ENCODE measurements at places on chromosomes 5 and 9. TPM values are rescaled to one million over a fixed set of nuclear protein-coding genes. Genes with fewer than 3 reads are reported as not detected.

The SLC6A3 gene
- total RNA-seq: not detected

The OR1L6 gene
- not detected for total RNA-seq

The SARDH gene
- 16.9 TPM for total RNA-seq

DNA sequence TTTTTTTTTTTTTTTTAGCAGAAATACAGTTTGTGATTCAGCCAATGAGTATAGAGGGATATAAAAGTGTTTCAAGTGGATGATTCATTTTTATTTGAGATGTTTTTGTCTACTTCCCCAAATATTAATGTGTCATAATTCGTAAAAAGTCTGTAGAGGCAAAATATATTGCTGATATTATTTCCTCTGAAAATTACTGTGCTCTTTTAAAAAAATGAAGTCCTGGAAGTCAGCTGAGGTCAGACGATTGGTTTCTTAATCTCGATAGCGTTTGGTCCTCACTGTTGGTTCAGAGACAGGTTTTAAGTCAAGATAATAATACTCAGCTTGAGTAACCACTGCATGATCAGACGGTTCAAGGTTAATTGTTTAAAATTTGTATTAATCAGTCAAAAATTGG, 19.5 kb downstream of the IL9 start:
- no peak for DNase-seq

DNA sequence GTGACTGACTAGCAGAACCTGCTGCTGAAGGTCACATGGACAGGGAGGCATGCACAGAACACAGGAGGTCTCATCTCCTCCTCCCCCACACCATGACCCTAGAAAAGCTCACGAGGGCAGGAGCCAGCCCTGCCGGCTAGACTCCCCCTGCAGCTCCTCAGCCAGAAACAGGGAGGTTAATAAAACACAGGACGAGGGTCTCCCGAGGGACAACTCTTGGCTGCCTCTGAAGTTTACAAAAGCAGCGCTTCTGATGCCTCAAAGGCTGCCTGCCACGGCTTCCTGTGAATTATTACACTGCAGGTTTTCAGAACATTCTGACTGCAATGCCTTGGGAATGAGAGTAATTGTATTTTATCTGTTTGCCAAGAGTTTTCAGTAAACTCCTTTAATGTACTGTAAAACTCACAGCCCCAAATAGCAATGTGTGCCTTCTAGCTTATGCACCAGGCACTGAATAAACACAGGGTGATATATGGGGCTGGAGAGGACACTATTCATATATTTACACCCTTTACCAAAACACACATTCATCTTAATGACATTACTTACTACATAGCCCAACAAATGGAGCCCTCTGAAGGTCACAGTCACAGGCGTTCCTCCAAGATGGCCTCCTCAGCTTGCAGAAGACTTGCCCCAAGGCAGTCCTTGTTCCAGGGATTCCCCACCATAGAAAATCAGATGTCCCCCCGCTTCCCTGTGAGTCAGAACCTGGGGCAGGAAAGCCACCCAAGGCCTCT, 83.7 kb downstream of the C5orf15 start:
- no peak for DNase-seq

DNA sequence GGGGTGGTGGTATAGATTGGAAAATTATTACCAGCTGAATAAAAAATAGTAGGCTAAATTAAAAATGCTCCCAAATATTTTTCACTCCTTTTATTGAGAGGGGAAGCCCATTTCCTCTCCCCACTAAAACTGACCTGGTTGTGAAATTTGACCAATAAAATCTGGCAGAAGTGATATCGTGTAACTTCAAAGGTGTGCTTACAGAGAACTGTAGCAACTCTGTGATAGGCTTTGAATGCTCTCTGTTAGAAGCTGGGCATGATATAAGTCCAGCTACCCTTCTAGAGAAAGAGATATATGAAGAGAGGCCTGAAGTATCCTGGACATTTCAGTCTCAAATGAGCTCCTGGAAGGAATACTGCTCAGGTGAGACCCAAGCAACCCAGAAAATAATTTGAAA, 10.2 kb upstream of the RFK start:
- DNase-seq: no peak

DNA sequence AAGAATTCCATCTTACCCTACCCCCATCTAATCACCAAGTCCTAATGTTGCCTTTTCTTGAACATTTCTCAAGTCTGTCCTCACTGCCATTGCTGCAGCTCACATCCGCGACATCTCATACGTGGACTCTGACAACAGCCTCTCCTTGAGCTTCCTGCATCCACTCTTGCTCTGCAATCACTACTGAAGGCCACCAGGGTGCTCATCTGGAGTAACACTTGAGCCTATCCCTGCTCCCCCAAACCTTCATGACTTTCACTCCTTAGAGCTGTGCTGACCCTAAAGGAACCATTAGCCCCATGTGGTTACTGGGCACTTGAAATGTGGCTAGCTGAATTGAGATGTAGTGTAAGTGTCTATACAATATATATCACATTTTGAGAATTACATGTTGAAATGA, 46.4 kb upstream of the CTXN3 start:
- no peak for DNase-seq

GRCh38 chr9:3150074-3150473, 306.2 kb upstream of the PUM3 start:
- DNase-seq: no peak

- no peak for DNase-seq
These were observed 90.4 kb upstream of the C5orf63 start for GRCh38 chr5:127163750-127164149.

GRCh38 chr9:80157561-80157983, 585.8 kb downstream of the TLE4 start:
- peak; percentile 21 for DNase-seq

DNA sequence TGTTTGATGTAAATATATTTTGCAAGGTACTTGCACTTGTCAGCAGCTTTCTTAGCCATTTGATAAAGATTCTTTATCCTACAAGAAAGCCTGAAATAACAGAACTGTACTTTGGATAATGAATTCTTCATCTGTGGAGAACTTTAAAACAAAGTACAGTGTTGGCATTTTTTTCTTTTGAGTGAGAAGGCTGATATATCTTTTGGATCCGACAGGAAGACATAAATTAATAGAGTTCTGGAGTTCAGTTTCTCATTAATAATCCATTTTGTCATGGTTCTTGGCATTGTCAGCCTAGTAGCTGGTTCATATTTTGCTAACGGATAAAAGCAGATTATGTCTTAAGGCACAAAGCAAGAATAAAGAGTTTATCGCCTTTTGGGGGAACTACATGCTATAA, 17.0 kb downstream of the PBX3 start:
- DNase-seq: peak; percentile 63

DNA sequence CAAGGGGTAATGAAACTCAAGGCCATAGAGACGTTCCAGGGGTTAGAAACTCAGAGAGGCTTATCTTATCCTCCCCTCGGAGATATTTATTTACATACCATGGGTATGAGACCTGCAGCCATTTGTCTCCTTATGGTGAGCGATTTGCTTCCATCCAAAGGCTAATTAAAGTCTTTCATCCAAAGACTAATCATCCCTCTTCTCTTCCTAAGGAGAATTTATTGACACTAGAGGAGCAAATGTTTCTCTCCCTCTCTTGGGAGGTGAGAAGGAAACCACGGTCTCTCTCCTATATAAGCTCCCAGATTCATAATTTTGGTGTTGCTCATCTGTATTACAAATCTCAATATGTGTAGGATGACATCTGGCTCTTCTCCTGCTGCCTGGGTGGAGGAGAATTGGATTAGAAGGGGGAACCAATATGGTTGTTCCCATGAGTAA, 31.0 kb upstream of the RPS23 start:
- DNase-seq: no peak

DNA sequence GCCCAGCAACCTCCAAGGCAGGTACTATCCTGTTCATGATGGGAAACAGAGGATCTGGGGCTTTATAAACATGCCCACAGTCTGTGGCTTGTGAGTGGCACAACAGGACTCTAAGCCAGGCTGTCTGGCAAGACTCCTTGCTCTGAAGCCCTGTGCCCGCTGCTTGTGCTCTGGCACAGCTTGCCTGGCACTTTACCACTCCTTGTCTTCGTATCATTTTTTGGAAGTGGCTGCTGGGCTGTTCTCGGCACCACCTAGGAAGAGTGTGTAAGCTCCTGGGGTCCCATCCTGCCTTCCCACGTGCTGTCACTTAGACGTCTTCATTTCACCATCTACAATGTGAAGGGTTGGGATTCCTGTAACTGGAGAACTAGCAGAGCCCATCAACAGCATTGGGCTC, 59.3 kb upstream of the GLRX start:
- no peak for DNase-seq

DNA sequence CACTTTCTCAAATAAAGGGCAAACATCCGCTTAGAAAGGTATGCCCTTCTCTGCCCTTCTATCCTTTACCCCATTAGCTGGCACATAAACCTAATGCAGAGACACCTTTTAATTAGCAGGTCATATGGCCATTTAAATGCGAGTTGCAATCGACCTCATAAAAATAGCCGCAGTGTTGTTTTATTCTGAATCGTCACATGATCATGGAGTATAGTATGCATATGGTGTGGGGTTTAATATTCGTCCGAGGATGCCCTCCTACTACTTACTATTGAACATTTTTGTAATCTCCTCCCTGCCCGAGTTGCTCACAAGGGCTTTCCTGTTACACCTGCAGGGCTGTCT, 72.0 kb downstream of the PIK3R1 start:
- no peak for DNase-seq

GRCh38 chr5:756171-756570, 28.4 kb downstream of the ZDHHC11B start:
- no peak for DNase-seq

- DNase-seq: no peak
These were observed 44.1 kb downstream of the DPYSL3 start for GRCh38 chr5:147465747-147466146.
